ENCODE measurements at places on chromosomes 5 and 9. TPM values are rescaled to one million over a fixed set of nuclear protein-coding genes. Genes with fewer than 3 reads are reported as not detected.

GRCh38 chr5:154308443-154309370 is 118.2 kb downstream of the GALNT10 start:
- no peaks in the 10 kb centered on the region for H3K36me3 ChIP-seq
- H3K27me3 ChIP-seq = no peaks in the 10 kb centered on the region
- no peaks in the 10 kb centered on the region for H3K4me1 ChIP-seq
- no peak overlapping the region for H3K4me3 ChIP-seq
- H3K27ac ChIP-seq = no peak overlapping the region

DNA sequence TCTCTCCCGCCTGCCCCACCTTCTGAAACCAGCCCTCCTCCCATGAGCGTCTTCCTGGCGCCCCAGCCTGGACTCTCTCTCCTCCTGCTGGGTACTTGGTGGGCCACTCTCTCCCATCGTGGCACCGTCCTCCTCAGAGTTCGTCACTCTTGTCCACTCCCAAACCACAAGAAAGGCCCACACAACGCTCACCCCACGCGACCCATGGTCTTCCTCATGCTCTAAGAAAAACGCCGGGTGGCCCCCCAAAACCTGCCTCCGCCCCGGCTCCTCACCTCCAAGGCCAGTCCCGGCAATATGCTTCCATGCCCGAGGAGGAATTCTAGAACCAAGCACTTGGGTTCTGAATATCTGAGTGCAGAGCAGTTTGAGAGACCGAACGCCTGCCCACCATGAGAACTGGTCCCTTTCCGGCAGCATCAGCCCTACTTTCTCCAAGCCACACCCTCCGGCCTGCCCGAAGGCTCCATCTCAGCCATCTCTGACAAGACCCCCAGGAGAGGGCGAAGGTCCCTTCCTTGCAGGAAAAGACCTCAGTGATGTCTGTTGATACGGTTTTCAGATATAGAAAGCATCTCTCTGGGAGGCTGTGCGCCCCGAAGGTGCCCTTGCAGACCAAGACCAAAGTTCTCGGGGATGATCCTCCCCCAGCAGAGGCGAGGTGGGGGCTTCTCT is 15.0 kb downstream of the SLC6A3 start:
- H3K36me3 ChIP-seq = no peaks in the 10 kb centered on the region
- no peak overlapping the region for H3K27ac ChIP-seq
- H3K4me3 ChIP-seq = no peak overlapping the region
- no peak for DNase-seq
- no peaks in the 10 kb centered on the region for H3K4me1 ChIP-seq

DNA sequence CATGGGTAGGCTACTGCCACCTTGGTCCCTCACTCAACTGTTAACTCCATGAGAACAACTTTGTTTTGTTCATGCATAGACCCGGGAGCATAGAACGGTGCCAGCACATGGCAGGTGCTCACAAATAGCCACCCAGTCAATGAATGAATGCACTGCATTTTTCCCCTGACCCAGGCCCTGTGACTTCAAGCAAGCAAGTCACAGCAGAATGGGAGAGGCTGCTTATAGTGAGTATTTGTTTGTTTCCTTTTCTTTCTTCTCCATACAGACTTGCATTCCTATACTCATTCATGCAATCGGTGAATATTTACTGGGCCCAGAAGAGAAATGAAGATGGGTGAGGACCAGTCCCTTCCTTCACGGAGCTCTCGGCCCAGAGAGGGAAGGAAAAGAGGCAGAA is 62.0 kb downstream of the SHB start:
- peaks cover 12% of the 10 kb centered on the region for H3K4me1 ChIP-seq
- DNase-seq = no peak
- H3K36me3 ChIP-seq = no peaks in the 10 kb centered on the region

SPOCK1 gene
- 24.3 TPM for total RNA-seq

DNA sequence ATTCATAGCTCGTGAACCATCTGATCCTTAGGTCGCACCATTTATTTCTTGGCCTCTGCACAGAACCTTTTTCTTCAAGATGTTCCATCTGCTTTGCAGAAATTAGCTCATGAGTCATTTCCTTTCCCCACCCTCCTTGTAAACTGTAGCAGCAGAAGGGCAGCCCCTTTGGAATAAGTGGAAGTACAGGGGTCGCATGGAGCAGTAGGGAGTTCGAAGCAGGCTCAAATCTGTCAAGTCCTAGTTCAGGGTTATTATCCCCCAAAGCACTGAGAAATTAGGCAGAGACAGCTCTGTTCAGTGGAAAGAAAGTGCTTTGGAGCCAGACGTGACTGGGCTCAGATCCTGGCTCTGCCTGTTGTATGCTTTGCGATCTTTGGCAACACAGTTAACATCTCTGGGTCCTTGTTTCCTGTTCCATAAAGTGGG is 84.2 kb downstream of the SGCD start:
- peak overlapping the region; percentile 40 for H3K4me3 ChIP-seq
- H3K36me3 ChIP-seq = no peaks in the 10 kb centered on the region
- no peak for DNase-seq
- H3K27ac ChIP-seq = peak overlapping the region; percentile 78

- H3K4me3 ChIP-seq = no peak overlapping the region
- no peaks in the 10 kb centered on the region for H3K4me1 ChIP-seq
- no peak overlapping the region for H3K27ac ChIP-seq
- no peaks in the 10 kb centered on the region for H3K36me3 ChIP-seq
- DNase-seq = no peak
- no peaks in the 10 kb centered on the region for H3K27me3 ChIP-seq
Measured at GRCh38 chr5:59792983-59793585, 100.4 kb downstream of the PDE4D start.

DCANP1 gene
- total RNA-seq = not detected
